Left ventricle myocardium inferior (tissue), 1 donor: ENCODE measurements at places on chromosomes 5 and 9.
A peak's percentile ranks its signal among the peaks of the same experiment; 100 is the strongest.

DNA sequence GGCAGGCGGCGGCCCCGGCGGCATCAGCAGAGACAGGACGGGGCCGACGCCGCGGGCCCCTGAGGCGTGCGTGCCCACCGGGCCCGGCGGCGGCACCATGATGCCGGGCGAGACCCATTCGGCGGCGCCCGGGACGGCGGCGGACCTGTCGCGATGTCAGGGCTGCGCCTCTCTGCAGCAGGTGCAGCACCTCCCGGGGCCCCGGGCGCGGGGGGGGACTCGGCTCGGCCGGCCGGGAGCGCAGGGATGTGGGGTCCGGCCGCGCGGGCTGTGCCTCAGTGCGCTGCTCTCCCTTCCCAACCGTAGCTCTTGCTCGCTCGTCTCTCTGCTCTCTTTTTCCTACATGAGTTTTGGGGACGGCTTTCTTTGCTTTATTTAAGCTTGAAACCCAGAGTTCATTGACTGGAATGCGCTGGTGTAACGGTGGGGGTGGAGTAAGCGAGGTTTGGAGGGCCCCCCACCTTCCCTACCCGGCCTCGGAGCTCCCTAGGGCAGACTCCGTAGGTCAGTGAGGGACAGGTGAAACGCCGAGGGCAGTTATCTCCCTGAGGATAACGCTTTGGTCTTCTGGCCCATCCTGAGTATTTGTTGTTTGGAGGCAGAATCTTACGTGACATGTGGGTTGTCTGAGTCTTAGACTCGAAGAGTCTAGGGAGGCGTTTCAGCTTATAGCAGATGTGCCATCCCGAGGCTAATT lies 490 bp downstream of the ICE1 start:
- no peak for DNase-seq

DNA sequence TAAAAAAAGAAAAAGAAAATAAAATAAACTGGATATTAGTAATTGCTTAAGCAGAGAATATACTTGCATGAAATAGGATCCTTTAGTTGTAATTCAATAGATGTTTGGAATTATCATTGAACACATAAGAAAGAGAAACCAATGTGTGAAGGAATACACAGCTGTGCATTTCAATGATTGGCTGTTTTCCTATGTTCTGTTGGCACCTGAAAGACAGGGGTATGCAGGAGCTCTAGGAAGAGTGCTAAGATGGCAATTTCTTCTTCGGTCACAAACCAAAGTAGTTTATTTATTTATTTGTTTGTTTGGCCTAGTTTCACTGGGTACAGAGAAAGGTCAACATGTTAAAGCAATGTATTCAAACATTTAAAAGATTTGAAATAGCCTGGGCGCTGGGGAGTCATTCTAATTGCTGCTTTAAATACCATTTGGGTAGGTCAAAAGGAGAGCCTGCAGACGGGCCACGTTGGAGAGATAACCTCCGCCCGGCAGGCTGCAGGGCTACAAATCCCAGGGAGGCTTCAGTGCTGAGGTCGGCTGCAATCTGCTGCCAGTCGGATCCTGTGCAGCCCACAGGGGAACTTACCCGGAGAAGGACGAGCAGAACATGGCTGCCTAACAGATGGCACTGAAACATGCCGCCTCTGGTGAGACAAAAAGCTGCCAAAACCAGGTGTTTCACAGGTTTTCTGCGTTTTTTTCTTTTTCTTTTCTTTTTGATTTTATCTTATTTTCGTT lies 154.2 kb upstream of the TYRP1 start:
- DNase-seq: no peak

DNA sequence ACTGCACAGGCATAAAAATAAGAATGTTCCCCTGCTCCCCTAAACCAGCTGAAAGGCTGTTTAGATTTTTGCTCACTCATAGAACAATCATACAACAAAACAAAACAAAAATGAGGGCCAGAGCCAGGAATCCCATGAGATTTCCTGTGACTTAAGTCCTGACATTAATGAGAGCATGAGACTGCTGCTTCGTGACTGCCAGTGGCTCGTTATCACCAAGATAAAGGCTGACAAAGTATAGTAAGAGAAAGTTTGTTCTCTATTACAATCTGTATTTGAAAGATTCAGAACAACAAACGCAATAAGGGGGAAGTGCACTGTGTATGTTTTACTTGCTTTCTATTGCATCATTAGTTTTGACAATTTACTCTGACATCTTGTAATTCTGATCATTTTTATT lies 837.1 kb upstream of the C9orf72 start:
- DNase-seq: no peak

DNA sequence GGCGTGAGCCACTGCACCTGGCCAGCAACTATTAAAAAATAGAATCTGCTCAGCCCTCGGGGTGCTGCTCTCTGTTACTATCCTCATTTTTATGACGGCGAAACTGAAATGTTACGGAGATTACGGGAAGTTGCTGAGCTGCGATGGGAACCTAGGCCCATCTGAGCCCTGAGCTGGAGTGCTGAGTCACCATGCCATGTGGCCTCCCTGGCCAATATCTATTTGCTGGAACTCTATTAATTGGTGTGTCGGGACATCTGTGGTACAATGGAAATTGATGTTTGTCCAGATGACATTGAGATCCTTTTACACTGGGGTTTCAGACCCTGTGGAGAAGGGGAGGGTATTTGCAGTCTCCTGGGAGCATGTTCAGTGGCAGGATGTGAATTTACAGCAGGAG lies 8.1 kb downstream of the PRDM12 start:
- DNase-seq: no peak

GRCh38 chr9:134381671-134382516 lies 55.6 kb downstream of the RXRA start:
- DNase-seq: peak; percentile 61

DNA sequence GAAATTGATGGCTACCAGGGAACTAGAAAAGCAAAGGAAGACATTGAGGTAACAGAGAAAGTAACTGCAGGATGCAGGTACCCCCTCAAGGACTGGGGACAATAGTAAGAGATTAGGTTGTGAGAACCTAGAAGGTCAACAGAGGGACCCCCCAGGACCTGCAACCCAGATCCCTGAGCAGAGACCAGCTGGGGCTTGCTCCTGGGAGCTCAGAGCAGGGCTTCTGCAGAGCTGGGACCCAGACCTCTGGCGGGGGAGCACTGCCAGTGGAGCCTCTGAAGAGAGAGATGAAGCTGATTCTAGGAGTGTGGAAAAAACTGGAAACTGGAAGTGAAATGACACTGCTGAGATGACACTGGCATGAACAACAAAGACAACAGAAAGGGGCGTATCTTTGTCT lies 17.2 kb downstream of the MORN5 start:
- DNase-seq: no peak

- DNase-seq: no peak
Observed at GRCh38 chr9:20224756-20225155, 397.5 kb downstream of the MLLT3 start.

- DNase-seq: no peak
Observed at GRCh38 chr9:68762570-68762969, 57.5 kb downstream of the PIP5K1B start.

- no peak for DNase-seq
Observed at GRCh38 chr9:4569101-4569500, 78.8 kb downstream of the SLC1A1 start.

- DNase-seq: no peak
Observed at GRCh38 chr5:124416627-124417026, 329.8 kb downstream of the ZNF608 start.

GRCh38 chr5:5969942-5970483 lies 408.3 kb downstream of the MED10 start:
- no peak for DNase-seq

DNA sequence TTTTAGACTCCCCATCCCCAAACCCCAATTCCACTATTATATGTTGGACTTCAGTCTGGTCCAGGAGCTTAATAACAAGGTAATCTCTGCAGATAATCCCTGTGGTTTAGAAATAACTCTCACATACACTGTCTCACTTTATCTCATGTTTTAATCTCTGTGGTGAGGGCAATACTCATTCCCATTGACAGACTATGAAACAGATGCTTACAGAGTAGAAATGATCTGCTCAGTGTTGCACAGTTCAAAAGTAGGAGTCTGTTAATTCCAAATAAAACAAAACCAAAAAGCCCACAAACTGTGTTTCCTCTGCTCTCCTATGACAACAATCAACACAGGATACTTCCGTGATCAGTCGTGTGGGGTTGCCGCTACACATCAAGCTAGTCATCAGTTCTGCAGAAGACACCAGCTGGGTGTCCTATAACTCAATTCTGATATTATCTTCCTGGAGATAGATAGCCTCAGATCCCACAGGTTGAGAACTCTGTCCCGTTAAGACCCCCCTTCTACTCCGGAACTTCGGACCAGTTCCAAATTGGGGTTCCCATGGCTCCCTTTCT lies 26.3 kb upstream of the FANCC start:
- DNase-seq: no peak

DNA sequence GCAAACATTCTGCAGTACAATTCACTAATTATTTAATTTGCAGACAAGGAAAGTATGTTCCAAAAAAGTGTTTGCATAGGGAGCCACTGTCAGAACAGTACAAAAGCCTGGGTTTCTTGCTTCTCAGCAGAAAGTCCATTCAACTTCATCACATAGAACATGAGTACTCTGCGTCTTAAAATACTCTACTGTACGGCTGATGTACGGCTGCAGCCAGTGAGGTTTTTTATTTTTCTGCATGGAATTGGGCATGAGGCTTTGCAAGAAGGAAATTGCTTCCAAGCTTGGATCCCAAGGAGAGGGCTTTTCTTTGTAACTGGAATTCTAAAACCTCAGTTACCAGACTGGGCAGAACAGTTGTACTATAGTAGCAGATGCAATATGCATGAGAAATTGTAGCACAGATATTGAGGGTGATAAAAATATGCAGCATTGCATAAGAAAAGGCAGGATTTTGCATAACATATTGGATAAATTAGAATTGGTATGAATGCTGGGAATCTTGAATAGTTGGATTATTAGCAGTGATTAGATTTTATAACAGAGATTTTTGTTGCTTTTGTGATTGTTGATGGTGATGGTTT lies 178.1 kb upstream of the CDH9 start:
- DNase-seq: no peak

- no peak for DNase-seq
Observed at GRCh38 chr5:151667083-151667482, 19.6 kb downstream of the SPARC start.

DNA sequence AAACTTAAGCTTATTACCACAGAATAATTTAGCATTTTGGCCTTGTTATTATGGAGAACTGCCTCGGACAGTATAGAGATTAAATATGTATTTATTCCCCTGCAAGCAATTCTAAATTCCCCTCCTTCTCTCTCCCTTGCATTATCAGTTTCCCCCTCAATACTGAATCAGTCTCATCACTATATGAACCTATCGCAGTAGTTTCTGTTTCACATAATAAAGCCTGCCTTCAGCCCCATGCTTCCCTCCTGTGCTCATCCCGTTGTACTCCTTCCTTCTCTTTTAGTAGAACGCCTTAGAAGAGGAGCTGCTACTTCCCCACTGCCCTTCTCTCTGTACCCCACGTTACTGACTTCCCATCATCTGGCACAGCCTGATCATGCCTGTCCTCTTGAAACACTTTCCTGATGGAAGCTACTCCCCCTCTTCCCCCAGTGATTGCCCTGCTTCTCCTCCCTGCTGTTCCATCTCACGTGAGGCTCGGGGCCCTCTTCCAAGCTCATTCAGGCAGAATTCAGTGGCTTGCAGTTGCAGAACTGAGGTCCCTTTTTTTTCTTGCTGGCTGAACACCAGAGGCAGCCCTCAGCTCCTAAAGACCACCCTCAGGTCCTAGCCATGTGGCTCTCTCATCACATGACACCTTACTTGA lies 93.4 kb downstream of the PPIC start:
- DNase-seq: no peak

GRCh38 chr5:109907731-109908130 lies 218.0 kb downstream of the MAN2A1 start:
- DNase-seq: no peak

DNA sequence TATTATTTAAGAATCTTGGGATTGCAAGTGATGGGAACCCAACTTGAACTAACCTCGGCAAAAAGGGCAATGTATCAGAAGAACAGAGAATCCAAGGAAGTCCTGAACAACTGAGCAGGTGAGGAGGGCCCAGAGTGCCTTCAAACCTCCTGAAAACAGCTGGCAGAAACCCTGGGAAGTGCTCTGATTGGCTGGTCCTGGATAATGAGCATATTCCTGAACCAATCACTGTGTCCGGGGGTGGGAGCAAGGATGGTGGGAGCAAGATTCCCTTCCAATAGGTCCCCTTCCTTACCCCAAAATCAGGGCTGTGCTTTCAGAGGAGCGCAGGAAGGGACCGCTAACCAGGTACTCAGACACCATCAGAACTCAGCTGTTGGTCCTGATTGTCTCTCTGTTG lies 31.9 kb upstream of the TBC1D2 start:
- no peak for DNase-seq

- DNase-seq: no peak
Observed at GRCh38 chr9:110604171-110604601, 24.6 kb upstream of the SVEP1 start.

DNA sequence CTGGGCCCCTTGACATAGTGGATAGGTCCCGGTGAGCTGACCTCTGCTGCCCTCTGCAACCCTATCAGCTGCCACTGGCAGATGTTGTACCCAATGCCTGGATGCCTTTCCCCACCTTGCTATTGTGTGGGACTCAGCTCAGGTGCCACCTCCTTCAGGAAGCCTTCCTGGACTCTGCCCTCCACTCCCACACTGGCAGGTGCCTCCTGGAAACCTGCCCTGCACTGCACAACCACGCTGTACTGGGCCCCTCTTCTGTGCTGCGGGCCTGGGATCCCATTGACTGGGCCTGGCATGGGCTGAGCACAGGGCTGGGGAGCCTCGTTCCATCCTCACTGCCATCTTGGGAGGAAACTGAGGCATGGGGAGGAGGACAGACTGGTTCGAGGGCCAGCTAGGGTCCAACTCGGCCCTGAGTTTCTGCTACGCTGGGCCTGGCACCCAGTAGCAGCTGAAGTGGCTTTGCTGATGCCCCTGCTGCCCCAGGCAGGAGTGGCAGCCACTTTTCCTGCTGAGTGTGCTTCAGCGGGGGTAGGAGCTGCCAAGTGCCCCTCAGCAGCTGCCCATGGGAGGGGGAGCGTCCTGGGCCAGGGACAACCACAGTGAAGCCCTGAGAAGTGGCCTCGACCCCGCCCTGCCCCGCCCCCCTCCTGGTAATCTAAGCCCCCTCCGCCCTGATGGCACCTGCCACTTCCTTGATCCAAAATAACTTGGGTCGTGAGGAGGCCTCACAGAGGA lies 1.3 kb downstream of the AK1 start:
- no peak for DNase-seq
